ENCODE measurements at places on chromosomes 11 and 22.

- no peak for DNase-seq
These were observed 12.5 kb upstream of the CSF2RB start for GRCh38 chr22:36900880-36901279.

DNA sequence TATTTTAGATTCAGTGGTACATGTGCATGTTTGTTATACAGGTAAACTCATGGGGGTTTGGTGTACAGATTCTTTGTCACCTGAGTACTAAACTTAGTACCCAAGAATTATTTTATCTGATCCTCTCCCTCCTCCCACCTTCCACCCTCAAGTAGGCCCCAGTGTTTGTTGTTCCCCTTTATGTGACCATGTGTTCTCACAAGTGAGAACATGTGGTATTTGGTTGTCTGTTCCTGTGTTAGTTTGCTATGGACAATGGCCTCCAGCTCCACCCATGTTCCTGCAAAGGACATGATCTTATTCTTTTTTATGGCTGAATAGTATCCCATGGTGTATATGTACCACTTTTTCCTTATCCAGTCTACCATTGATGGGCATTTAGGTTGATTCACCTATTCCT lies 6.8 kb downstream of the SMIM38 start:
- no peak for DNase-seq

GRCh38 chr11:102703826-102704493 lies 1.6 kb downstream of the MMP27 start:
- DNase-seq, result no peak

GRCh38 chr11:110832539-110832938 lies 120.3 kb upstream of the ARHGAP20 start:
- no peak for DNase-seq

GRCh38 chr11:18452927-18453326 lies 2.7 kb upstream of the LDHAL6A start:
- peak; percentile 38 for DNase-seq

DNA sequence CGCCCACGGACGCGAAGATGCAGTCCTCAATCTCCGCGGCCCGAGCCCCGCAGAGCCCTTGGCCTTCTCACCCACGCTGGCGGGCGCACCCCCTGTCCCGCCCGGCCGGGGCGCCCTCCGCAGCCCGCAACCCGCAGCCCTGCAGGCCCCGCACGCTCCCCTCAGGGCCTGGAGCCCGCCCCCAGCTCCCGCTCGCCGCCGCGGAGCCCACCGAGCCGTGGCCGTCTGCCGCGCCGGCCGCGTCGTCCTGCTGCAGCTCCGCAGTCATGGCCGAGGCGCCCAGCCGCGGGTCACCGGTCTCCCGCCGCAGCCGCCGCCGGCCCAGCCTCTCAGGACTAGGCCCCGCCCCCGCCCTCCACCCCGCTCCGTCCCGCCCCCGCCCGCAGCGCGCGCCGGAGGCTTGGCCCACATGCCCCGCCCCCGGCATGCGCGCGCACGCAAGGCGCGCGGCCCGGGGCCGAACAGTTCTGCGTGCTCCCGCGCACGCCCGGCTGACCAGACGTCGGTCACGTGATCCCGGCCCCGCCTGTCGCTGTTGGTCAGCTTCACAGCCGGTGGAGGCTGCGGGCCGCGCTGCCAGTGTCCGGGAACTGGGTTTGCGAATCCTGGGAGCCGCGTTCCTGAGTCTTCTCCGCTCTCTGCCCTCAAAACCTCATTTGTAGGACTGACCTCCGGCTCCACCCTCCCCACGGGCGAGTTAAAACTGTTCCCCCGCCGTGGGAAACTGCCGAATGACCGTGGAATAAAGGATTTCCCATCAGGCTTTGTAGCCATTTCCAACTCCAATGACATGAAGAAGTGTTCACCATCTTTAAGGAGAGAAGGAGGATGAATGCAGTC lies at the start of gene USP28:
TSS of gene USP28 (minus strand) at position 339 of the 840 bp plus-strand sequence. CDS start at position 268, 71 bp downstream.
- peak; percentile 96 for DNase-seq

DNA sequence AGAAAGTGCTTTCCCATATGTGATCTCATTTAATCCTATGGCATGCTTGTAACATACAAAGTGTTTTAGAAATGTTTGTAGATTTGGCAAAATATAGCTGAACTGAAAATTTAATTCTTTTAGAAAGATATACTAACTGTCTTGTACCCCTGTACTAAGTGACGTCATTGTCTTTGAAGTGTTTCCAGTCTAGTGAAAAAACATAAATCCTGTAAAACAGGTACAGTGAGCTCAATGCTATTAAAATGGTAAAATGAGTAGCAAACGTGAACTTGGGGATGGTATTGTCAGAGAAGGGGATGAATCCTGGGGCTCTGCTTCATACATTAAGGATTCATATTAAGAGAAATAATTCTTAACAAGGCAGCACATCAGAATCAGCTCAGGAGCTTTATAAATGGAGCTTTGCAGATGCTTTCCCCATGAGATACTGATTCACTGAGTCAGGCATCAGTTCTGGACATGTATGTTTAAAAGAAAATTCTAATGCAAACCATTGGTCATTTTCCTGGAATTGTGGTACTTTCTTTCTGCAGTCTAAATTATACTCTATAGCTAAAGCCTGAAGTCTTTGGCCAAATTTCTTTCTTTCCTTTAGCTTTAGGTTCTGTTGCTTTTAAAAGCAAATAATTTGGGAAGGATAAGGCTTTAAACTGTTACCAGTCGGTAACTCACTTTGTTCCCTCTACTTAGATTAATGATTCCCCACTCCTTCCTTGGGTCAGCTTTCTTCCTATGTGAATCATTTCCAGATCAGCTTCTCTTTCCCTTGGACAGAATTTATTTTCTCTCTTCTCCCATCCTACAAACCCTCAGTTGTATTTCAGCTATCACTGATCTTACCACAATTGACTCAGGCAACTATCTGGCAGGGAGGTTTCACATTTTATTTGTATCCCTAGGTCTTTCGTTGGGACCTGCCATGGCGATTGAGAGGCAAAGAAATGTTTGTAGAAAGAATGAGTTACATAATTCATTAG lies 57.5 kb upstream of the DDI1 start:
- DNase-seq, result no peak

DNA sequence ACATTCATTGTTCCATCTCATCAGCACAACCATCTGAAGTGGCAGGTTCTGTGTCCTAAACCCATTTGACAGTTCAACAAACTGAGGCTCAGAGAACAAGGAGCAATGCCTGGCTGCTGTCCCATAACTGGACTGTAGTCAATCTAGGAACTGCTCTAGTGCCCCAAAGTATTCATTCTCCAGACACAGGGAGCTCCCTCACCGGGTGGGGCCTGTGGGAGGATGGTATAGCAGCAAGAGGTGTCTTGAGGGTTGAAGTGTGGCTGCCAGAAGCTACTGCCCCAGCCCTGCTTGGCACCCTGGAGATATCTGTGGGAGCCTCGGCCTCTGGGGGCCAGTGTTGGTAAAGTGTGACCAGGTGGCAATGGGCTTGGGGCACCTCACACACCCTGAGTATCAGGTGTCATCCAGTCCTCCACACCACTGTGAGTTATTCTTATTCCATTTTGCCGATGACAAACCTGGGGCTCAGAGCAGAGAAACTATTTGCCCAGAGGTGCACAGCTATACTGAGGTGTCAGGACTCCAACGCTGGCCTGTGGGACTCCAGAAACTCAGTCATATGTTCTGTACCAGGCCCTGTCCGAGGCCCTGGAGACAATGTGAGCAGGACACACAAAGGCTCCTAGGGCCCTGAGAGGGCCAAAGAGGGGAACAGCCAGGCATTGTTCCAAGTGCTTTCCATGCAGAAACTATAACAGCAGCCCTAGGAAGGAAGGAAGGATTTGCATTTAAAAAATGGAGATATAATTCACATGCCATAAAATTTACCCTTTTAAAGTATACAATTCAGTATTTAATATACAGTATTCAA lies 46.0 kb upstream of the KLHL35 start:
- no peak for DNase-seq

DNA sequence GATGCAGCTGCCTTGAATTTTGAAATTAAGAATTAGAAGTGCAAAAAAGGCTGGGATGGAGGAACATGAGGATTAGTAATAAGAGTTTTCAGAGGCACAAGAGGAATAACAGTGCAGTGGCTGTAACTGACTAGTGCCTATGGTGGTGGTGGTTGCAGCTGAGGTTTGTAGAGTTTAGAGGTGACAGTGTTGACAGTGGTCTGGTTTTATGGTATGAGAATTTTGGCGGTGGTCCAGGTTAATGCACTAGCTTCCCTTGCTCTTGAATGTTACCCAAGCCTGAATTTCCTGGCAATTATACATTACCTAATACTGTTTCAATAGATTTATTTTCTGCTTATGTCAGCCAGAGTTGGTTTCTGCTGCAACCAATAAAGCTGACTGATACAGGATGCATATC lies 112.8 kb upstream of the C11orf87 start:
- DNase-seq, result no peak

DNA sequence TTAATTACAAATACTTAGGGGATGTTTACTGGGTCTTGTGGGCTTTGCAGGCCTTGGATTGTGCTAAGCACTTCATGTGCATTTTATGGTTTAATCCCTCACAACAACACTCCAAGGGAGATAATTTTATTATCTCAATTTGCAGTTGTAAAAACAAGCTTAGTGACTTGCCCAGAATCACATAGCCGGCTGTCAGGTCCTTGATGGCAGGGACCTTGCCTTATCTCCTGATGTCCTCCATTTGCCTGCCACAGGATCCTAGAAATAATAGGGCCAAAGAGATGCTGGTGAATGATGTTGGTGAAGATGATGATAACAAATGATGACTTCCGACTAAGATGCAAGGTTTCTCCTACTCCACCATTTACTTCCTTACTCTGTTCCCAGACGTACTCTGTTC lies 385.4 kb downstream of the TMEM135 start:
- no peak for DNase-seq

- no peak for DNase-seq
These were observed 451 bp upstream of the HDHD5 start for GRCh38 chr22:17159504-17159951.

GRCh38 chr11:70608568-70609470 lies 210.5 kb downstream of the CTTN start:
- DNase-seq, result no peak

DNA sequence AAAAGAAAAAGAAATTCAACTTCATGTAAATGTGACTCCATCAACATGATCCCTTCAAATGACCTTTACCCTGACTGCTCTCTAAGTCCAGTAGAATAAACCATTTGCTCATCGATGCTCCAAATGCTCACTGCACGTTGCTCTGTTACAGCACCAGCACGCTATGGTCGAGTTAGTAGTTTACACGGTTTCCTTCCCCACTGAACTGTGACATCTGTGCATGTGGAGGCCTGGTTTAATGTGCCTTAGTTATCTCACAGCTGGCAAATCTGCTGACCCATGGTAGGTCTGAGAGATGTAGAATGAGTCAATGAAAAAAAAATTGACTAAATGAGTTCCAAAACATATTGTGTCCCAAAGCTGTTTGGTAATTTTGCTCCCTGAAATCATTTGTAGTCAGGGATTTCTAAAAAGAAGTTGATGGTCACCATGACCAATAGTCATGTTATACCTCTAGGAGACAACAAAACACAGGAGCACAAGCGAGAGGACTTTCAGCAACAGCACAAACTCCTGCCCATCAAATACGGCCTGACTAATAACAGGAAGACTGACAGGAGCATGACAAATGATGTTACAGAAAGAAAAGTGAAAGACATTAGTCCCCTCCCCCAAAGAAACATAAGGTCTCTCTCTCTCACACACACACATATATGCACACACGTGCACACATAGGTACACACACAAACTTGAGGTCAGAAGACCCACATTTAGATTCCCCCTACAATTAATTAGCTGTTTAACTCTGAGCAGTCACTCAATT lies 624.5 kb downstream of the OPCML start:
- DNase-seq, result no peak

GRCh38 chr22:46150655-46151477 lies 540 bp downstream of the PPARA start:
- no peak for DNase-seq

Data from HCEC 1CT (cell line).